Upper lobe of left lung (tissue), 6 donors: ENCODE measurements at places on chromosomes 6 and 20.

DNA sequence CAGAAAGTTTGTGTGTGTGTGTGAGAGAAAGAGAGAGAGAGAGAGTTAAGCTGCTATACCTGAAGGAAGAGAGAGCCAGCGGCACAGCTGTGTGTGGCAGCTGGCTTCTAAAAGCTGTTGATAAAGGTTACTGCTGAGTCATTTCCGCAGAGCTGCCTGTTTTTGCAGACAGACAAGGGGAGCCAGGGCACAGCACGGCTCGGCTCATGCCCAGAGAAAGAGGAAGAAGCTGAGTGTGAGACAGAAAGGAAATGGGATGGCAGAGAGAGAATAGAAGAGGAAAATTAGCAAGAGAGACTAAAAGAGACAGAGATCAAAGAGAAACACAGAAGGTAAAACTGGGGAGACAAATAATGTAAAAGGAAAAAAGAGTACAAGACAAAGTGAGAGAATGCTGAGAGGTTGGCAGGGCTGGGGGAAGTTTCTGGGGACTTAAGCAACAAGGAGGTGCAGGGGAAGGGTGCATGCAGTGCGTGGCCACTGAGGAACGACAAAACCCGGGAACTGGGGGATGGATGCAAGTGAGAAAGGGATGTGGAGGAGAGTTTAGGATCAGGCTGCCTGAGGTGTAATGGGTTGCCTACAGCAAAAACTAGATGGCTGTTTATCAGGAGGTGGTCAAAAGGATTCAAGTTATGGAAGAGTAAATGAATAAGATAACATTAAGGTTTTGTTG is 22.7 kb downstream of the HLA-A start:
- peak; percentile 95 for DNase-seq
- no peaks in the 10 kb centered on the region for H3K27me3 ChIP-seq
- H3K27ac ChIP-seq, result peak overlapping the region; percentile 92
- H3K4me1 ChIP-seq, result peaks cover 44% of the 10 kb centered on the region
- no peaks in the 10 kb centered on the region for H3K36me3 ChIP-seq

- H3K36me3 ChIP-seq, result no peaks in the 10 kb centered on the region
- no peak overlapping the region for H3K4me3 ChIP-seq
- no peaks in the 10 kb centered on the region for H3K4me1 ChIP-seq
- no peaks in the 10 kb centered on the region for H3K27me3 ChIP-seq
Observed at GRCh38 chr20:4053071-4053919, 37.9 kb upstream of the RNF24 start.

GRCh38 chr20:10946124-10946880 is 272.5 kb upstream of the JAG1 start:
- H3K4me3 ChIP-seq, result no peak overlapping the region
- no peak overlapping the region for H3K27ac ChIP-seq
- no peak for DNase-seq
- no peaks in the 10 kb centered on the region for H3K27me3 ChIP-seq
- no peaks in the 10 kb centered on the region for H3K4me1 ChIP-seq

- no peaks in the 10 kb centered on the region for H3K27me3 ChIP-seq
- no peak overlapping the region for H3K4me3 ChIP-seq
- no peak overlapping the region for H3K27ac ChIP-seq
- H3K4me1 ChIP-seq, result no peaks in the 10 kb centered on the region
Observed at GRCh38 chr20:24754691-24755090, 194.4 kb upstream of the CST7 start.

GRCh38 chr20:33791959-33792597 is 19.1 kb upstream of the CHMP4B start:
- no peaks in the 10 kb centered on the region for H3K27me3 ChIP-seq
- H3K27ac ChIP-seq, result no peak overlapping the region
- peak; percentile 50 for DNase-seq
- H3K36me3 ChIP-seq, result peaks cover 6% of the 10 kb centered on the region
- H3K4me3 ChIP-seq, result no peak overlapping the region

DNA sequence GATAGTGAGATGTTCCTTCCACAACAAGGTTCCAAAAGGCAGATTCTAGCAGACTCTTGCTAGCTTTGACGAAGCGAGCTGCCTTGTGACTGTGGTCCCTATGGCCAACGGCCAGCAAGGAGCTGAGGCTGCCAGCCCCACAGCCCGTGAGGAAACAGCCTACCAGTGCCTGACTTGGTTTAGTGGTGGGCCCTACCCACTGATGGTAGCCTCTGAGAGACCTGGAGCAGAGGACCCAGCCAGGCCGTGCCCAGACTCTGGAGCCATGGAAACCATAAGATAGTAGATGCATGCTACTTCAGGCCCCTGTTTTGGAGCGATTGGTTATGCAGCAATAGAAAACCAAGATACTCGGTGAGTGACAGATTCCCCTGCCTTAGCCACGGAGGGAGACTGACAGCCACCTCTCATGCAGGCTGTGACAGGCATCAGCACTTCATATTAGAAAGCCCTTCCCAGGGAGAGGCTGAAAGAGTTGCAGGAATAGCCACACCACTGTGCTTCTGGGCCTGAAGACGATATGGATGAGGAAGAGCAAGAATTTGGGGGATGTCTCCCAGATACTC is 19.2 kb downstream of the PSMG4 start:
- H3K27me3 ChIP-seq, result no peaks in the 10 kb centered on the region
- H3K27ac ChIP-seq, result no peak overlapping the region
- peaks cover 10% of the 10 kb centered on the region for H3K4me1 ChIP-seq
- H3K4me3 ChIP-seq, result no peak overlapping the region
- H3K36me3 ChIP-seq, result no peaks in the 10 kb centered on the region

GRCh38 chr6:155628306-155628705 is 172.7 kb upstream of the NOX3 start:
- DNase-seq, result no peak
- H3K4me3 ChIP-seq, result no peak overlapping the region

GRCh38 chr20:57919049-57919448 is 209.2 kb upstream of the PMEPA1 start:
- H3K36me3 ChIP-seq, result no peaks in the 10 kb centered on the region
- no peak overlapping the region for H3K27ac ChIP-seq
- H3K4me3 ChIP-seq, result no peak overlapping the region
- H3K4me1 ChIP-seq, result no peaks in the 10 kb centered on the region

GRCh38 chr6:112701201-112701600 is 354.1 kb downstream of the RFPL4B start:
- H3K27ac ChIP-seq, result no peak overlapping the region
- DNase-seq, result no peak
- no peaks in the 10 kb centered on the region for H3K36me3 ChIP-seq
- no peak overlapping the region for H3K4me3 ChIP-seq
- H3K27me3 ChIP-seq, result no peaks in the 10 kb centered on the region
- no peaks in the 10 kb centered on the region for H3K4me1 ChIP-seq

GRCh38 chr20:20454367-20454766 is 86.5 kb downstream of the INSM1 start:
- H3K27ac ChIP-seq, result no peak overlapping the region
- H3K4me3 ChIP-seq, result no peak overlapping the region

GRCh38 chr6:68473433-68474210 is 161.5 kb upstream of the ADGRB3 start:
- no peaks in the 10 kb centered on the region for H3K27me3 ChIP-seq
- H3K4me3 ChIP-seq, result no peak overlapping the region
- H3K36me3 ChIP-seq, result no peaks in the 10 kb centered on the region
- H3K4me1 ChIP-seq, result no peaks in the 10 kb centered on the region
- H3K27ac ChIP-seq, result no peak overlapping the region

DNA sequence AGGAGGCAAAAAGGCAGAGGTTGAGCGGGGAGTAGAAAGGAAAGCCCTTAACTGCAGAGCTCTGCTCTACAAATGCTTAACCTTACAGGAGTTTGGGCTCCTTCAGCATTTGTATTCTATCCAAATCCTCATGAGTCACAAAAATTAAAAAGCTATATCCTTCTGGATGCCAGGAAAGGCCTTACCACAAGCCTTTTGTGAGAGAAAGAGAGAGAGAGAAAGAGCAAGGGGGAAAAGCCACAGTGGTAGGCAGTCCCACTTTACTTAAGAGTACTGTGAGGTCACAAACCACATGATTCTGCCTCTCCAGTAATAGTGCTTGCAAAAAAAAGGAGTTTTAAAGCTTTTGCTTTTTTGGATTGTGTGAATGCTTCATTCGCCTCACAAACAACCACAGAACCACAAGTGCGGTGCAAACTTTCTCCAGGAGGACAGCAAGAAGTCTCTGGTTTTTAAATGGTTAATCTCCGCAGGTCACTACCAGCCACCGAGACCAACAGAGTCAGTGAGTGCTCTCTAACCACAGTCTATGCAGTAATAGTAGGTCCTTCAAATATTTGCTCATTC is at the start of gene RUNX2:
TSS of gene RUNX2 (plus strand) at position 375 of the 567 bp plus-strand sequence. CDS start 397 bp downstream, outside the sequence.
- no peaks in the 10 kb centered on the region for H3K27me3 ChIP-seq
- H3K27ac ChIP-seq, result peak within 1 kb of the TSS; percentile 64
- peak within 1 kb of the TSS; percentile 25 for H3K4me3 ChIP-seq
- DNase-seq, result no peak
- H3K36me3 ChIP-seq, result no peaks in the 10 kb centered on the region
- H3K4me1 ChIP-seq, result peaks cover 19% of the 10 kb centered on the region

- H3K27ac ChIP-seq, result no peak overlapping the region
- no peak for DNase-seq
- no peaks in the 10 kb centered on the region for H3K27me3 ChIP-seq
- no peak overlapping the region for H3K4me3 ChIP-seq
Observed at GRCh38 chr20:5621305-5621704, 128.9 kb upstream of the SHLD1 start.

DNA sequence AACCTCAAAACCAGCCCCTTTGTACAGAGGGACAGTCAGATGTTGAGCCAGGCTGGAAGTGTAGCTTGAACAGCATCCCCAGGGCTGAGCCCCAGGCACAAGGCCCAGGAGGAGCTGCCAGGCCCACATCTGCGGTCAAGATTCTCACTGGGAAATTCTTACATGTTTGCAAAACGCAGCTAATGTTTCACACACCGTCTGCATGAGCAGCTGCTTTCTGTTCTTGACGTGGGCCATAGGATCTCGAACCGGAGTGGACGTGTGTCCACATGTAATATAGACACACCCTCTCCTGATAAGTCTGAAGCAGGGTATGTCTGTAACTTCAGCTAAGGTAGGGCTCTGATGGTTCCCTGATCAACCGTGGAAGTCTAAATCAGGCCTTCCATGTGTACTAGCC is 41.3 kb upstream of the TRAF3IP2 start:
- no peak for DNase-seq
- H3K4me3 ChIP-seq, result no peak overlapping the region
- no peaks in the 10 kb centered on the region for H3K36me3 ChIP-seq
- no peaks in the 10 kb centered on the region for H3K4me1 ChIP-seq
- H3K27me3 ChIP-seq, result no peaks in the 10 kb centered on the region

DNA sequence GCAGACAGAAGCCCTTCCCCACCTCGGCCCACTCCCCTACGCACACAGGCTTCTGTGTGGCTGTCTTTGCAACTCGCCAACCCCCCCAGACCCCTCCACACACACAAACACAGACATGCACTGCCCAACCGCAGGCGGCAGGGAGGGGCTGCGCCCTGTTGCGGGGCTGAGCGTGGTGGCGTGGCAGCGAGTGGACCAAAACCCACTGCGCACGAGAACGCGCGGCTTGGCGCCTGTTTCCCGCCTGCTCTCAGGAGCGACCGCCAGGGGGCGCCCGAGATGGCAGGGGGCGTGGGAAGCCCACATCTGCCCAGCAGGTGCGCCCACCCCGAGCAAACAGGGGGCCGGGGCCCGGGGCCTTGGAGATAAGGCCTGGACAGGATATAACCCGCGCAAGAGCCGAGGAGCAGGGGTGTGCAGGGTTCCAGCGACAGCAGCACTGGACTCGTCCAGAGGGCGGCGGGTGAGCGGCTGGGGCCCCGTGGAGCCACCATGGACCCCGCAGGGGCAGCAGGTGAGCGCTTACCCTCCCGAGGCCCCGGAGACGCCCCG is at the start of gene RBPJL:
TSS of gene RBPJL (plus strand) at position 410 of the 552 bp plus-strand sequence. CDS start at position 493, 83 bp downstream.
- no peak within 1 kb of the TSS for H3K4me3 ChIP-seq
- no peaks in the 10 kb centered on the region for H3K27me3 ChIP-seq
- H3K4me1 ChIP-seq, result no peaks in the 10 kb centered on the region
- no peaks in the 10 kb centered on the region for H3K36me3 ChIP-seq
- DNase-seq, result no peak

- peaks cover 21% of the 10 kb centered on the region for H3K4me1 ChIP-seq
- no peak for DNase-seq
- peak overlapping the region; percentile 62 for H3K27ac ChIP-seq
- no peaks in the 10 kb centered on the region for H3K27me3 ChIP-seq
- no peak overlapping the region for H3K4me3 ChIP-seq
Observed at GRCh38 chr20:32337937-32338661, 20.0 kb upstream of the ASXL1 start.

- no peak overlapping the region for H3K27ac ChIP-seq
- no peaks in the 10 kb centered on the region for H3K36me3 ChIP-seq
- H3K4me1 ChIP-seq, result no peaks in the 10 kb centered on the region
- H3K4me3 ChIP-seq, result no peak overlapping the region
- no peaks in the 10 kb centered on the region for H3K27me3 ChIP-seq
Observed at GRCh38 chr20:16417001-16417400, 156.2 kb downstream of the KIF16B start.

- H3K27ac ChIP-seq, result no peak overlapping the region
- no peak overlapping the region for H3K4me3 ChIP-seq
- no peaks in the 10 kb centered on the region for H3K36me3 ChIP-seq
- peaks cover 7% of the 10 kb centered on the region for H3K4me1 ChIP-seq
- no peak for DNase-seq
Observed at GRCh38 chr20:36010076-36010475, 41.7 kb downstream of the CNBD2 start.

DNA sequence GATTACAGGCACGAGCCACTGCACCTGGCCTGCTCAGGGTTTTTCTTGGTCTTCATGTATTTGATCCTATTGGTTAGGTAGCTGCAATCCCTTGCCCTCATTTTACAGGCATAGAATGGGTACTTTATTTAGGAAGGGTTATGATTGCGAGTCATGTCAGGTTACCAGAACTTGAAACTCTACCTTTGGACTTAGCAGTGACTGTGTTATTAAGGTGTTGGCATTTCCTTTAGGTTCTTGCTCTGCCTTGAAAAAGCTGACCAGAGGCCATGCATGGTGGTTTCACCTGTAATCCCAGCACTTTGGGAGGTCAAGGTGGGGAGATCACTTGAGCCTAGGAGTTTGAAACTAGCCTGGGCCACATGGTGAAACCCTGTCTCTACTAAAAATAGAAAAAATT is 24.5 kb downstream of the JARID2 start:
- no peak overlapping the region for H3K27ac ChIP-seq
- H3K4me3 ChIP-seq, result no peak overlapping the region
- H3K36me3 ChIP-seq, result no peaks in the 10 kb centered on the region

- DNase-seq, result no peak
- H3K4me3 ChIP-seq, result no peak overlapping the region
- H3K36me3 ChIP-seq, result no peaks in the 10 kb centered on the region
- H3K4me1 ChIP-seq, result peaks cover 66% of the 10 kb centered on the region
- H3K27ac ChIP-seq, result peak overlapping the region; percentile 78
Observed at GRCh38 chr6:46947497-46947896, 25.8 kb upstream of the ADGRF5 start.
